Breast epithelium (tissue), 4 donors: ENCODE measurements at places on chromosomes 2 and 18. TPM values are rescaled to one million over a fixed set of nuclear protein-coding genes. Genes with fewer than 3 reads are reported as not detected.

- no peak for DNase-seq
Measured at GRCh38 chr2:143936538-143936847, 583.4 kb downstream of the ZEB2 start.

GRCh38 chr2:37283207-37283606 is 41.4 kb downstream of the PRKD3 start:
- DNase-seq = no peak

CCDC178 gene
- total RNA-seq = 1.6 TPM

GRCh38 chr2:224937887-224938286 is 104.4 kb downstream of the DOCK10 start:
- no peak for DNase-seq

DNA sequence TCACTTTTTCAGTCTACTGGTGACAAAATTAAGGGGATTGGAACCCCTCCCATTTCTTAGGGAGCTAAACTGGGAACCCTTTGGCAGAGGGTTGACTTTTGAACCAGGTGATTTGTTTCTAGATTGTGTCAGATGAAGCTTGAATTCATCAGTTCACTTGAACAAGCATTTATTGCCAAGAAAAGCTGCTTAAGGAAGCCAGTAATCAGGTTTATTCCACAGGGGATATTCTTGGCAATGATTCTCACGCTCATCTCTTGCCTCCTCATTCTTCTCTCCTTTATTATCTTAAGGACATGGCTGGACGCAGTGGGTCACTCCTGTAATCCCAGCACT is 101.0 kb downstream of the ALPK2 start:
- DNase-seq = no peak

DNA sequence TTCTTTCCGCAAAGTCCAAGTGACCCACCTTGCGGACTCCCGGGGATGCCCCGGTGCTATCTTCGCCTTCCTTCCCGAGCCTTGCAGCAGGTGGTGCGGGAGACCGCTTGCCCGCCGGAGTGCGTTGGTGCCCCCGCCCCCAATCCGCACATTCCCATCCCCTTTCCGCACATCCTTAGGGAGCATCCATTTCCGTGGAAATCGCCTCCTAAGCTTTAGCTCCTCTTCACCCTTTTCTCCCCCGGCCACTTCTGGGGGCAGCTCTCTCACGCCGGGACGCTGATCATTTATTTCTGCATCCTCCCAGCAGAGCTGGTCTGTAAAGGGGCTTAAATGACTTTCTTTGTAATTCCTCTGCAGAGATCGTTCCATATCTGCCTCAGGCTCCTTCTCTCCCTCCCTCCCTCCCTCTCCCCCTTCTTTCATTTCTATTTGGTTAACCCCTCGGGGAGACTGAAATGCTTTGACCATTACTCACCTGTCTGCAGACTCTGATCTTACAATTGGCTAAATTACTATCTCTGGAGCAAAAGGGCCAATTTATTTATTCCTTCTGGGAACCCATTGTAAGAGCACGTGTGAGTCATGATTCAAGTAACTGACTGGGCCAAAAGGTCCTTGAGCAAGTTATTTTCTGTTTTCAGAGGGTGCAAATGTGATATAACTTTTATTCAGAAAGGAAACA is 1.3 kb upstream of the LYPD1 start:
- no peak for DNase-seq

RSAD2 gene
- 2.9 TPM for total RNA-seq

CCDC93 gene
- total RNA-seq = 33.1 TPM

SPDYA gene
- total RNA-seq = 4.2 TPM

GRCh38 chr2:88006912-88007439 is 9.4 kb downstream of the RNU2-63P start:
- DNase-seq = no peak

GRCh38 chr2:111246620-111247061 is 125.9 kb downstream of the BCL2L11 start:
- no peak for DNase-seq

CPLX4 gene
- total RNA-seq = not detected

COL3A1 gene
- total RNA-seq = 303 TPM

DNA sequence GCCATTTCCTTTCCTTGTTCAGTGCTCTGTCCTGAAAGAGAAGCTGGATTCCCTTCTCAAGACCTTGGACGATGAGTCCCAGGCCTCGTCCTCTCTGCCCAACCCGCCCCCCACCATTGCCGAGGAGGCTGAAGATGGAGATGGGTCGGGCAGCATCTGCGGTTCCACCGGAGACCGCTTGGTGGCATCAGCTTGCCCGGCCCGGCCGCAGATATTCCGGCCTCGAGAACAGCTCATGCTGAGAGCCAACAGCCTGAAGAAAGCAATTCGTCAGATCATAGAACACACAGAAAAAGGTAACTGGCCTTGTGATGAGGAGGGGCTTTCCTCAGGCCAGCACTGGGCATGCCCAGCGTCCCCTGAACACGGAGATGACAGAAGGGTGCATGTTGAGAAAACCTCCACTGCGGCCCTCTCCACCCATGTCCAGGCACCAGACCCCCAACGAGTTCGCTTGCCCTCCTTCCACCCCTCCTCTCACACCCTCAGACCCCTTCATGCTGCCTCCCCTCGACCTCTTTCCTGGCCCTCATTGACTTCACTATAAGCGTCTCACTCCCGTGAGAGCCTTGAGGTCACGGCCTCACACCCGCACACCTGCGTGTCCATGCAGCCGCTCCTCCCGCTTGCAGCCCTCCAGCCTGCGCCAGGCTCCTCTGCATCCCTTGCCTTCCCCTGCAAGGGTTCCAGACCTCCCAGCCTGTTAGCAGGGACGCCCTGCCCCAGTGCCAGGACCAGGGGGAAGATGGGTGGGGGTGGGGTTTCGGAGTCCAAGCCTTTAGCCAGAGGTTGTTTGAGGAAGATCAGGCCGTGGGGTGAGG is 95.0 kb downstream of the DGKD start:
- peak; percentile 43 for DNase-seq

DNA sequence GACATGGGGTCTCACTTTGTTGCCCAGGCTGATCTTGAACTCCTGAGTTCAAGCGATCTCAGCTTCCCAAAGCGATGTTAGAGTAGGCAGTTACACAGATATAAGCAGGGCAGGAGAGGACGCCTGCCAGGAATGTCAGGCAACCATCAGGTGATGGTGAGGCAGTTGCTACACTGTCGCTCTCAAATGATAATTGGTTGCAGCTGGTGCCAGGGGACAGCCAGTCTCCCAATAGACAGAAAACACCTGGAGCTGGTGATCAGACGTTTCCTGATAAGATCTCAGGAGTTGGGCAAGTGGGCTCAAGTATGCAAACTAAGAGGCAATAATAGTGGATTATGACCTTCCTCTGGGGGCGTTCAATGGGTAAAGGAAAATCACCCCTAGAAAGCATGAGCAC is 163.1 kb upstream of the RGPD4 start:
- DNase-seq = no peak

- no peak for DNase-seq
Measured at GRCh38 chr2:126808929-126809328, 89.8 kb upstream of the TEX51 start.

- DNase-seq = no peak
Measured at GRCh38 chr18:961644-962355, 57.1 kb downstream of the ADCYAP1 start.

GRCh38 chr2:55236992-55237543 is 4.6 kb downstream of the RPS27A start:
- no peak for DNase-seq

GRCh38 chr18:11009869-11010268 is 139.5 kb downstream of the PIEZO2 start:
- no peak for DNase-seq

- no peak for DNase-seq
Measured at GRCh38 chr18:5461041-5461440, 82.8 kb downstream of the EPB41L3 start.

DNA sequence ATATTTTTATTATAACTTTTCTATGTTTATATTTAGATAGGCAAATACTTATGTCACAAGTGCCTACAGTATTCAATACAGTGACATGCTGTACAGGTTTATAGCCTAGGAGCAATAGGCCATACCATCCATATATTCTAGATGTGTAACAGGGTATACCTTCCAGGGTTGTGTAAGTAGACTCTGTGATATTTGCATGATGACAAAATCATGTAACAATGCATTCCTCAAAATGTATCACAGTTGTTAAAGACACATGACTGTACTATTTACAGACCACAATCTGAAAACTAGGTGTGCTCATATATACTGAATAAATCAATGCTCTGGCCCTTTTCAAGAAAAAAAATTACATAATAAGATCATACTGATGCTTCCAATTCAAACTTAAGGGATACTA is 433.2 kb upstream of the RGPD4 start:
- no peak for DNase-seq

DAW1 gene
- total RNA-seq = not detected

LYG2 gene
- not detected for total RNA-seq

PAX8 gene
- 2.6 TPM for total RNA-seq

TBC1D8 gene
- total RNA-seq = 89.7 TPM

DNA sequence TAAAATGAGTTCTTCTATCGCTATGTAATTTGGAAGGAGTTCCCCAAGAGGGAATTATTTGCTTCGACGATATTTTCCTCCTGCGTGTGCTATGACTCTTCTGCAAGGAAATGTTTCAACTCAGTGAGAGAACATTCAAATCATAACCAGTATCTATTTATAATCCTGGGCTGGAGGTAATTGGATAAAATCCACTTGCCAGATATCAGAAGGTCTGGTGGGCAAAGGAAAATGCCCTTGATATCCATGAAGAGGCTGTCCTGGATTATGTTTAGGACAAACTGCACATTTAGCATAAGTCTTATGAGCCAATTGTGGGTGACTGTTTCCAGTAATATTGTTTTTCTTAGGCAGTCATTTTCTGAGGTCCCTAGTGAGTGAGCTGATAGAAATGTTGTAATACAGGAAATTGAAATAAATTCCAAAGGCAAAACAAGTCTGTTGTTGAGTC is 17.7 kb downstream of the RPIA start:
- no peak for DNase-seq

GRCh38 chr18:27461957-27462356 is 276.8 kb upstream of the CHST9 start:
- DNase-seq = no peak

RGPD8 gene
- total RNA-seq = 40.0 TPM

DNA sequence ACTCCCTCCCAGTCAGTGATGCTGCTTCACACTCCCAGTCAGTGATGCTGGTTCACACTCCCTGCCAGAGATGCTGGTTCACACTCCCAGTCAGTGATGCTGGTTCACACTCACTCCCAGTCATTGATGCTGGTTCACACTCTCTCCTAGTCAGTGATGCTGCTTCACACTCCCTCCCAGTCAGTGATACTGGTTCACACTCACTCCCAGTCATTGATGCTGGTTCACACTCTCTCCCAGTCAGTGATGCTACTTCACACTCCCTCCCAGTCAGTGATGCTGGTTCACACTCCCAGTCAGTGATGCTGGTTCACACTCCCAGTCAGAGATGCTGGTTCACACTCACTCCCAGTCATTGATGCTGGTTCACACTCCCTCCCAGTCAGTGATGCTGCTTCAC is 34.3 kb upstream of the KCNG2 start:
- peak; percentile 6 for DNase-seq

SKA1 gene
- total RNA-seq = not detected

GRCh38 chr2:107807988-107808387 is 18.7 kb upstream of the RGPD4 start:
- DNase-seq = no peak

- DNase-seq = no peak
Measured at GRCh38 chr2:45029215-45029614, 20.0 kb upstream of the SIX2 start.

DNA sequence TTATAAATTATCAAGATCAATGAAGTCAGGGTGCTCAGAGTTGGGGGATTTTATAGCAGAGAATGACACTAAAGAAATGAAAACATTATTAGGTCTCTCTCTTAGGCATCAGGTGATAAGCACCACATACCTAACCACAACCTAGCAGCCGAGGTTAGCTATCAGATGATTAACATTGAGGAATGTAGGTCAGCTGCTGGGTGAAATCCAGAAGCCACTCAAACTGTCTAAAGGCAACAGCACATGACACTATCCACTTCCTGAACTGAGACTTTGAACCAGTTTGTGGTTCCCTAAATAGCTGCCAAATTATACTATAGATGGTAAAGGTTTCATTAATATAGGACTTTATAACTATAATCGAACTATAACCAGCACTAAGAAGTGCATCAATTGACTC is 4.7 kb downstream of the EPG5 start:
- DNase-seq = no peak

KATNAL2 gene
- total RNA-seq = 8.2 TPM

- no peak for DNase-seq
Measured at GRCh38 chr2:47628904-47629303, 154.0 kb upstream of the MSH6 start.

DNA sequence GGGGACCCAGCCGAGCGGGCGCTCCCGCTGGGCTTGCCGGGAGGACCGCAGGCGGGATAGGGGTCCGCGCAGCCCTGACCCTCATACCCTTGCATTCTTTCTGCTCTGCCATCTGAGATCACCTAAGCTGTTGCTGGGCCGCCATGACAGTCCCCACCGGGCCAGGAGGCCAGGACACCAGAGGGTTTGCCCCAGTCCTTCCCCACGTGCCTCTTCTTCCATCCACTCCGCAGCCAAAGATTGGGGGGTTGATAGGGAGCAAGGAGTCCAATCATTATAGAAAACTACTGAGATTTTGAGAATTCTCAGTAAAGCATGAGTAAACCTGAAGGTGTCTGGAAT is 453 bp upstream of the GRB14 start:
- no peak for DNase-seq

DNA sequence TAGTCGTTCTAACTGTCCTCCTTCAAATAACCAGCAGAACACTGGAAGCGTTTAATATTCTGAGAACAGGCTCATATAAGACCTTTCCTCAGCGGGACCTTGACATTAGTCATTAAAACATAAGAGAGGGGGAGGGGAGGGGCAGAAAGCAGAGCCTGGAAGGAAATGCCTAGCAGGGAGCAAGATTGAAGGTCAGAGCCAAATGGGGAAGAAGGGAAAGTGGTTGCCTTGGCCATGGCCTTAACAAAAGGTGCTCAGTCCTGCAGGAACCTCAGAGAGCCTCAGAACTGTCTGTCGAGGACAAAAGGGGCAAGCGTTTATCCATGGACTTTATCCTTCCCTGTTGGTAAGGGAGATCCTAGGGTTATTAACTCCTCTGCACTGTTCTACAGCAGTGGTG is 856 bp upstream of the PLA2R1 start:
- DNase-seq = no peak

GRCh38 chr2:211981451-211981850 is 557.2 kb downstream of the ERBB4 start:
- DNase-seq = no peak

- DNase-seq = no peak
Measured at GRCh38 chr2:105450471-105450870, 51.6 kb upstream of the FHL2 start.

GRCh38 chr2:45755585-45756335 is 104.3 kb downstream of the PRKCE start:
- no peak for DNase-seq

- DNase-seq = no peak
Measured at GRCh38 chr18:7711495-7711894, 144.4 kb downstream of the PTPRM start.

AKAIN1 gene
- not detected for total RNA-seq

- DNase-seq = no peak
Measured at GRCh38 chr2:143575340-143575739, 446.1 kb downstream of the ARHGAP15 start.
